ENCODE measurements at places on chromosomes 1 and 21. TPM values are rescaled to one million over a fixed set of nuclear protein-coding genes. Genes with fewer than 3 reads are reported as not detected.

DNA sequence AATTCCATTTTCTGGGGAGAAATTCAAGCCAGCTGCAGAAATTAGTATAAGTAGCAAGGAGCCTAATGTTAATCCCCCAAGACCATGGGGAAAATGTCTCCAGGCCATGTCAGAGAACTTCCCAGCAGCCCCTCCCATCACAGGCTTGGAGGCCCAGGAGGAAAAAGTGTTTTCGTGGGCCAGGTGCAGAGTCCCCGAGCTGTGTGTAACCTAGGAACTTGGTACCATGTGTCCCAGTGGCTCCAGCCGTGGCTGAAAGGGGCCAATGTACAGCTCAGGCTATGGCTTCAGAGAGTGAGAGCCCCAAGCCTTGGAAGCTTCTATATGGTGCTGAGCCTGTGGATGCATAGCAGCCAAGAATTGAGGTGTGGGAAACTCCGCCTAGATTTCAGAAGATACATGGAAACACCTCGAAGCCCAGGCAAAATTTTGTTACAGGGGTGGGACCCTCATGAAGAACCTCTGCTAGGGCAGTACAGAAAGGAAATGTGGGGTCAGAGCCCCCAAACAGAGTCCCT, 286.3 kb downstream of the MATN1 start:
- peaks cover 6% of the 10 kb centered on the region for H3K27me3 ChIP-seq
- H3K4me1 ChIP-seq = no peaks in the 10 kb centered on the region
- no peaks in the 10 kb centered on the region for H3K36me3 ChIP-seq
- no peak for DNase-seq

GRCh38 chr1:61379693-61380092, 297.3 kb downstream of the NFIA start:
- H3K4me1 ChIP-seq = no peaks in the 10 kb centered on the region
- DNase-seq = no peak
- H3K27ac ChIP-seq = no peak overlapping the region

DNA sequence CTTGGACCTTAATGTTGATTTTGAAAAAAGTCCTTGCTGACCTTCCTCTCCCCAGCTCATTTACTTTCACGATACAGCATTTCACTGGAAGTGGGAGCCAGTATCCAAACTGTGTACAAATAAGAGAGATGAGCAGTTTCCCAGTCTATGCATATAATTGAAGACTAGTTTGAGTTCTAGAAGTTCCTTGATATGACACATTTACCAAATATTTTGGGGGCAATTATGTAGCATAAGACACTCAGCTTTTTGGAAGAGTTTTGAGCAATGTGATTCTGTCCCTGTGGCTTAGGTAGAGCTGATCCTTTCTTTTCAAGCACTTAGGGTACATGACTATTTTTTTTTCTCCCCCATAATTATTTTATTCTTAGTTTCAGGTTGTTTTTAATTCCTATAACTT, 26.4 kb downstream of the GIPC2 start:
- no peaks in the 10 kb centered on the region for H3K36me3 ChIP-seq
- no peak overlapping the region for H3K4me3 ChIP-seq
- H3K27ac ChIP-seq = no peak overlapping the region

Gene CELA2A
- total RNA-seq = not detected

Gene CELA3B
- total RNA-seq = not detected

Gene PTGER3
- total RNA-seq = 1.3 TPM

DNA sequence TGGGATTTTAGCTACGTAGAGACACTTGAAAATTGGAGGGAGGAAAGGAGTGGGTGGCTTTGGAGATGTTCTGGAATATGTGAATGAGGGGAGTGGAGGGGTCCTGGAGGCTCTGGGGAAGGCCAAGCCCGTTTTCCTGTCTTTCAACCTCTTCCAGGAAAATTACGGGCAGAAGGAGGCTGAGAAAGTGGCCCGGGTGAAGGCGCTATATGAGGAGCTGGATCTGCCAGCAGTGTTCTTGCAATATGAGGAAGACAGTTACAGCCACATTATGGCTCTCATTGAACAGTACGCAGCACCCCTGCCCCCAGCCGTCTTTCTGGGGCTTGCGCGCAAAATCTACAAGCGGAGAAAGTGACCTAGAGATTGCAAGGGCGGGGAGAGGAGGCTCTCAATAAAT, 442 bp upstream of the RUSC1 start:
- H3K27ac ChIP-seq = peak overlapping the region; percentile 8
- H3K4me3 ChIP-seq = peak overlapping the region; percentile 66
- DNase-seq = no peak
- peaks cover 17% of the 10 kb centered on the region for H3K36me3 ChIP-seq
- H3K27me3 ChIP-seq = no peaks in the 10 kb centered on the region
- peaks cover 38% of the 10 kb centered on the region for H3K4me1 ChIP-seq

Gene SPRR4
- not detected for total RNA-seq

DNA sequence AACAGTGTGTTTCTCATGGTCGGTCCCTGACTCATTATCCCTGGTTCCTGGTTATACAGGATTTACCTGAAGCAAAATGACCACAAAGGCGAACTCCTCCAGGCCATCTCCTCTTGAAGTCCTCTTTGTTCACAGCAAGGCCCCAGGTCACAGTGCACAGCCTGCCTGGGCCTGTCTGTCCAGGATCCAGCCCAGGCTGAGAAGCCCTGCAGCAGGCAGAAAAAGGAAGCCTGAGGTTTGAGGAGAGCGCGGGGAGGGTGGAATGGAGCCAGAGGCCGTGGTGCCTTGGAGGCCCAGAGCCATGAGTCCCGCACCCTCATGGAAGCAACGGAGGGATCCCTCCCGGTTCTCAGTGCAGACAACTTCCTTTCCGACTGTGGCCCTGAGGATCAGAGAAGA, 136.8 kb upstream of the IRF2BP2 start:
- no peak overlapping the region for H3K4me3 ChIP-seq
- DNase-seq = no peak
- peaks cover 4% of the 10 kb centered on the region for H3K27me3 ChIP-seq
- H3K36me3 ChIP-seq = no peaks in the 10 kb centered on the region

Gene SLC6A17
- not detected for total RNA-seq

DNA sequence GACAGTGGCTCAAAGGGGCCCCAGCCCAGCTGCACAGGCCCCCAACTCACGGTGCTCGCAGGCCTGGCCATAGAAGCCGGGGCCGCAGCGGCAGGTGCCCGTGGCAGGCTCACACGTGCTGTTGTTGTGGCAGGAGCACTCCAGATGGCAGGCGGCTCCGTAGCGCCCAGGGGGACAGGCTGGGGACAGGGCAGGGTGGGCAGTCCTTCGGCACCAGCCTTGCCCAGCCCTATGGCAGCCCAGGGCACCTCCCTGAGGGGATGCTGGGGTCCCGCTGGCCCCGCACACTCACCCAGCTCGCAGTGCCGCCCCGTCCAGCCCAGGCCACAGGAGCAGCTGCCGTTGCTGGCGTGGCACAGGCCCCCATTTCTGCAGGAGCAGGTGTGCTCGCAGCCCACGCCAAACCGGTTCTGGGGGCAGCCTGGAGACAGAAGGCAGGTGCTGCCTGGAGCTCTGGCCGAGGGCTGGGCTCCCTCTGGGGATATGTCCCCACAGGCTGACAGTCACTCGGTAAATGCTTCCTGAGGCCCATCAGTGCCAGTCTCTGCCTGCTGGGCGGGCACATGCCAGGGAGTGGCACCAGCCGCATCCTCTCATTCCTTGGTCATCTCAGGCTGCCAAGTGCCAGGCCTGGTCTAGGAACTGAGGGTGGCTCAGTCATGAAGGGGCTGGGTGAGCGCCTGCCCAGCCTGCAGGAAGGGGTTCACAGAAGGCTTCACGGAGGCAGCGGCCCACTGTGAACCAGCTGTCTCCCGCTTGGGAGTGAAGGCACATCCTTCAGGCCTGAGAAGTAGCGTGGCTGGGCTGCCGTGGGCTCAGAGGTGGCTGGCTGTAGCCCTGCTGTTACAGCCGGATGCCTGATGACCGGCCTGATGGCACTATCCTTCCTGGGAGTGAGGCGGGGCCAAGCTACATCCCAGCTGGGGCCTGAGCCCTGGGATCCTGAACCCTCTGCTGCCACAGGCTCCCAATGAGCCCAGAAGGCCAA, 40.1 kb downstream of the ARHGEF16 start:
- no peaks in the 10 kb centered on the region for H3K27me3 ChIP-seq
- peaks cover 4% of the 10 kb centered on the region for H3K4me1 ChIP-seq
- H3K27ac ChIP-seq = no peak overlapping the region
- H3K4me3 ChIP-seq = no peak overlapping the region

Gene PTAFR
- total RNA-seq = 0.99 TPM

DNA sequence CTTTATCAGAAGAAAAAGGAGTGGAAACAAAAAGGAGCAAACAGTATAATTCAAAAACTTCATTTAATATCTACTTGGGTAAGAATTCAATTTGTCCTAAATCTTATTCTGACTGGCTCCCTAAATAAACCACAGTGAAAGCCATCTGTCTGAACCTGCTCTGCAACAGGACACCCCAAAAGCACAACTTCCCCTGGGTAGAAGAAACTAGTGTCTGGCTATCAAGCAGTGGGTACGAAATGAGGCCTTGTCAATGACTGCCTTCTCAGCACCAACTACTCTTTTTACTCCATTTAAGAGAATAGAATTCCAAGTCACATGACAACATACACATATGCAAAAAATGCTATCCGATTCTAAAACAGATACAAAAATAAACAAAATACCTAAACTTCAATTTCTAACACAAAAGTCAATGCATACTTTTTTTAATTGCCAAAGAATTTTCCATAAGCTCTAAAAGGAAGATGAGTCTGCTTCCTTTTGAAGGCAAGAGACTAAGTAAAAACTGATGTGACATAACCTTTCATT, 206.8 kb downstream of the SLC45A1 start:
- peaks cover 16% of the 10 kb centered on the region for H3K36me3 ChIP-seq
- H3K27ac ChIP-seq = peak overlapping the region; percentile 60
- H3K27me3 ChIP-seq = no peaks in the 10 kb centered on the region
- no peak overlapping the region for H3K4me3 ChIP-seq
- no peak for DNase-seq

DNA sequence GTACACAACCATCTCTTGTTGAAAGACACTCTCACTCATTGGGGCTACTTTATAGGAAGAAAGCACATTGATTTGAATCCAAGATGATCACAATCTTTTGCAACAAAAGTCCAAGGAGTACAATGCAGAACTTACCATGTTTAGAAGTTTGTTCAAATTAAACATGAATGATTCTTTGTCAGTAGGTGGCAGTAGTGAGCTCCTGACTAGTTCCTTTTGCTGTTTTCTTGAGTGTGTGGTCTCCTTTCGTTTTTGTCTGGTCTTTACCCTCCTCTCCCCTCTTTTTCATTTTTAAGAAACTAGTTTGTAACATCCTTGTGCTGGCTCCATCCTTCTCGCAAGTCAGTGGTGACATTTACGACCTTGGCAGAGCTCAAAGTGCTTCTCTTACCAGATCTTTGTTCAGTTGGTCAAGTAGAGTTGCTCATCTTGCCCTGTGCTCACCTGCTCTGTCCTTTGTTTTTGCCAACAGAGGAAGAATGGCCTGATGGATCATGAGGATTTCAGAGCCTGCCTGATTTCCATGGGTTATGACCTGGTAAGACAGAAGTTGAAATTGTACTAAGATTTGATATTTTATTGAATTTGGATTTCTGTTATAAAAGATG, 35.7 kb upstream of the MTR start:
- peak overlapping the region; percentile 35 for H3K4me3 ChIP-seq
- H3K27ac ChIP-seq = no peak overlapping the region
- no peak for DNase-seq
- no peaks in the 10 kb centered on the region for H3K36me3 ChIP-seq
- H3K27me3 ChIP-seq = no peaks in the 10 kb centered on the region
- H3K4me1 ChIP-seq = peaks cover 6% of the 10 kb centered on the region

GRCh38 chr1:159838715-159839114, 12.0 kb downstream of the SLAMF8 start:
- DNase-seq = no peak
- H3K27ac ChIP-seq = no peak overlapping the region
- peaks cover 8% of the 10 kb centered on the region for H3K4me1 ChIP-seq
- H3K36me3 ChIP-seq = no peaks in the 10 kb centered on the region
- H3K27me3 ChIP-seq = peaks cover 7% of the 10 kb centered on the region
- no peak overlapping the region for H3K4me3 ChIP-seq

DNA sequence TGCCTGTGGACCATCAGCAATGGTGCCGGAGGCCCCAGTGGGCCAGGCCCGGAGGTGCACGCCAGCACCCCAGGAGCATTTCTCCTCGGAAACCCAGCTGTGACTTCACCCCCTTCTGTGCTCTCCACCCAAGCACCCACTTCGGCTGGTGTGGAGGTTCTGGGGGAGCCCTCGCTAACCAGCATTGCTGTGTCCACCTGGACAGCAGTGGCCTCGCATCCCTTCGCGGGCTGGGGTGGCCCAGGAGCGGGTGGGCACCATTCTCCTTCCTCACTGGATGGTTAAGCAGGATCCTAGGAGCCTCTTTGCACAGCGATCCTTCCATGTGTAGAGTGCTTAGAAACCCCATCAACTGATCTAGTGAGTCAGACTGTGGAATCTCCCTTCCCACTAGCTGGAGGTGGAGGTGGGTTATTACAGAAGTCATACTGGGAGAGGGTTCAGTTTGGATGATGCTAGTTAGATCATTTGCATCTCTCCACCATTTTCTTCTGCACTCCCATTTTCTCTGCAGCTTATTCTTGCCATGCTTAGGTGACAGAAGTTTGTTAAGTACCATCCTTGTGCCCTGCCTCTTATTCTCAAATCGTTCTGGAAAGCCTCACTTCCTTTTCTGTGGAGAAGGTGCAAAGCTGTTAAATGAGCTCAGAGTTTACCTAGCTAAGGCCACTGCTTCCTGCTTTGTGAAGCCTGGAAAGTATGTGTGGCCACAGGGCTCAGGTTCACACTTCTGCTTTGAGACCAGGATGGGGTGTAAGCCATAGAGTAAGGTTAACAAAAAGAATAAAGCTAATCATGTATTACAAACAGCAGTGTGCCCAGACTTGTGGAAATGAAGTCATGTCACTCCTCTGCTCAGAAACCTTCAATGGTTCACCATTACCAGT, 32.3 kb downstream of the TBX19 start:
- no peak overlapping the region for H3K27ac ChIP-seq
- DNase-seq = no peak
- H3K4me3 ChIP-seq = no peak overlapping the region
- H3K36me3 ChIP-seq = peaks cover 11% of the 10 kb centered on the region
- peaks cover 11% of the 10 kb centered on the region for H3K4me1 ChIP-seq
- no peaks in the 10 kb centered on the region for H3K27me3 ChIP-seq

- H3K27me3 ChIP-seq = peaks cover 1% of the 10 kb centered on the region
- no peak overlapping the region for H3K27ac ChIP-seq
- DNase-seq = no peak
- H3K4me1 ChIP-seq = peaks cover 21% of the 10 kb centered on the region
These were observed 206.0 kb upstream of the JUN start for GRCh38 chr1:58989845-58990244.

Gene MRPS15
- 86.1 TPM for total RNA-seq

Gene KIAA0040
- 57.1 TPM for total RNA-seq

Gene LRRC8B
- total RNA-seq = 12.8 TPM

GRCh38 chr1:235802573-235803346, 63.9 kb downstream of the LYST start:
- no peak overlapping the region for H3K4me3 ChIP-seq
- H3K27me3 ChIP-seq = no peaks in the 10 kb centered on the region
- H3K27ac ChIP-seq = no peak overlapping the region
- peaks cover 2% of the 10 kb centered on the region for H3K4me1 ChIP-seq
- no peak for DNase-seq

DNA sequence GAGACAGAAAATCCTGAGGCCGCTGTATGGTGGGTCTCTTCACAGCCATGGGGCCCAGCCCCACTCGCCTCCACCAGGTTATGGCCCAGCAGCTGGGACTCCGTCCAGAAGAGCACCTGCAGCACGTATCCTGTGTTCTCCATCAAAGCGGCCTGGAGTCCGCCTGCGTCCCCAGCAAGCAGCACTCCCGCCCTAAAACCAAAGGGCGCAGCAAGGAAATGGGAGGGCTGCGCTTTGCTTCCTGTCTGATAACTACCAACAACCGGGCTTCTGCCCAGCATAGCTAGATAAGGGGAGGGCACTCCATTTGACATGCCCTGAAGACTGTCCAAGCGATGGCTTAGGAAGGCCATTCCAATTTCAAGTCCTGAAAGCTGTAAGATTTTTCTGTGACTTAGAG, 119.9 kb downstream of the KCNJ15 start:
- no peak overlapping the region for H3K27ac ChIP-seq
- no peak overlapping the region for H3K4me3 ChIP-seq
- peaks cover 6% of the 10 kb centered on the region for H3K27me3 ChIP-seq
- no peaks in the 10 kb centered on the region for H3K4me1 ChIP-seq
- H3K36me3 ChIP-seq = no peaks in the 10 kb centered on the region
